ENCODE measurements at places on chromosomes 4 and X.

GRCh38 chrX:71665747-71666146 lies 1.6 kb upstream of the LOC101059915 start:
- no peak for DNase-seq

DNA sequence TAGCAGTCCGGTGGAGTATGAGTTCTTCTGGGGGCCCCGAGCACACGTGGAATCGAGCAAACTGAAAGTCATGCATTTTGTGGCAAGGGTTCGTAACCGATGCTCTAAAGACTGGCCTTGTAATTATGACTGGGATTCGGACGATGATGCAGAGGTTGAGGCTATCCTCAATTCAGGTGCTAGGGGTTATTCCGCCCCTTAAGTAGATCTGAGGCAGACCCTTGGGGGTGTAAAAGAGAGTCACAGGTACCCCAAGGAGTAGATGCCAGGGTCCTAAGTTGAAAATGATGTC lies 852 bp downstream of the MAGEH1 start:
- DNase-seq: no peak

GRCh38 chrX:118116713-118117550 lies at the start of gene KLHL13:
KLHL13 (minus strand) TSS chrX:118116810; CDS start chrX:118028473, 88,337 bp downstream.
- no peak for DNase-seq

GRCh38 chr4:138945401-138945800 lies 70.2 kb upstream of the NOCT start:
- no peak for DNase-seq
